A549 treated with Hydrocortisone at 1 μM for 4 hours (cell line): ENCODE measurements at places on chromosomes 13 and 19. TPM values are rescaled to one million over a fixed set of nuclear protein-coding genes. Genes with fewer than 3 reads are reported as not detected.

Gene CXCL17
- total RNA-seq, result 0.09 TPM in 1 of 5 replicates, not detected in the others

Gene ZGLP1
- total RNA-seq, result 0.66 to 2.8 TPM (median 2.3 TPM) in 5 replicates

Gene HOMER3
- total RNA-seq, result 26.1 to 30.2 TPM (median 28.9 TPM) in 5 replicates

Gene TTC9B
- total RNA-seq, result 0.16 to 0.79 TPM (median 0.45 TPM) in 5 replicates

Gene PCDH9
- 5.6 to 7.7 TPM (median 6.5 TPM) in 5 replicates for total RNA-seq

Gene SOHLH2
- total RNA-seq, result not detected in 5 replicates

Gene KCTD12
- 1.2 to 2.1 TPM (median 1.6 TPM) in 5 replicates for total RNA-seq

Gene GIPC3
- total RNA-seq, result 0.17 to 0.32 TPM (median 0.25 TPM) in 5 replicates

Gene C13orf46
- 0.14 to 0.21 TPM (median 0.18 TPM) in 5 replicates for total RNA-seq

Gene PSG6
- not detected in 5 replicates for total RNA-seq

Gene DPF1
- total RNA-seq, result 4.2 to 5.0 TPM (median 4.6 TPM) in 5 replicates

Gene DCT
- not detected in 5 replicates for total RNA-seq

Gene VSTM2B
- not detected in 5 replicates for total RNA-seq

Gene ZSCAN4
- not detected in 5 replicates for total RNA-seq

Gene ZNF667
- total RNA-seq, result not detected in 5 replicates

Gene GPR18
- not detected in 5 replicates for total RNA-seq

Gene MARCHF2
- 15.0 to 21.2 TPM (median 20.4 TPM) in 5 replicates for total RNA-seq

Gene DCLK1
- 0.92 to 1.6 TPM (median 0.97 TPM) in 5 replicates for total RNA-seq

Gene ZNF573
- total RNA-seq, result 1.6 to 3.7 TPM (median 2.2 TPM) in 5 replicates

Gene HCST
- total RNA-seq, result 0.29 to 0.79 TPM (median 0.46 TPM) in 4 of 5 replicates, not detected in the other

Gene GTF2F2
- total RNA-seq, result 18.5 to 20.5 TPM (median 20.1 TPM) in 5 replicates

Gene UNC13A
- total RNA-seq, result 0.93 to 1.5 TPM (median 1.3 TPM) in 5 replicates

Gene TUBA3C
- total RNA-seq, result not detected in 5 replicates

Gene ALDH16A1
- 16.6 to 24.0 TPM (median 22.1 TPM) in 5 replicates for total RNA-seq

Gene FGF14
- not detected in 5 replicates for total RNA-seq

Gene RPS16
- total RNA-seq, result 5,962 to 7,653 TPM (median 7,420 TPM) in 5 replicates

Gene RBM42
- 147 to 203 TPM (median 195 TPM) in 5 replicates for total RNA-seq

Gene NR2C2AP
- 28.5 to 30.0 TPM (median 29.1 TPM) in 5 replicates for total RNA-seq

Gene ZNF529
- total RNA-seq, result 2.1 to 3.4 TPM (median 2.7 TPM) in 5 replicates
